ENCODE measurements at places on chromosomes 3 and 15.

- no peak for DNase-seq
Measured at GRCh38 chr3:42732196-42732828, 29.7 kb upstream of the HHATL start.

- no peak for DNase-seq
Measured at GRCh38 chr3:81998139-81998755, 236.8 kb upstream of the GBE1 start.

DNA sequence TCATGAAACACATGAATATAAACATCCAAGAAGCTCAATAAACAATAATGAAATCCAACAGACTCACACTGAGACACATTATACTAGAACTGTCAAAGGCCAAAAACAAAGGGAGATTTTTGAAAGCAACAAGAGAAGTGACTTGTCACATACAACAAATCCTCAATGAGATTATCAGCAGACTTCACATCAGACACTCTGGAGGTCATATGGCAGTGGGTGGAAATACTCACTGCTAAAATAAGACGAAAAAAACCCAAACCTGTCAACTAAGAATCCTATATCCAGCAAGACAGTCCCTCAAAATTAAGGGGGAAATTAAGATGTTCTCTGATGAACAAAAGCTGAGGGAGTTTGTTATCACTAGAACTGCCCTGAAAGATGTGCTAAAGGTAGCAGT, 125.4 kb upstream of the MELTF start:
- DNase-seq = no peak

DNA sequence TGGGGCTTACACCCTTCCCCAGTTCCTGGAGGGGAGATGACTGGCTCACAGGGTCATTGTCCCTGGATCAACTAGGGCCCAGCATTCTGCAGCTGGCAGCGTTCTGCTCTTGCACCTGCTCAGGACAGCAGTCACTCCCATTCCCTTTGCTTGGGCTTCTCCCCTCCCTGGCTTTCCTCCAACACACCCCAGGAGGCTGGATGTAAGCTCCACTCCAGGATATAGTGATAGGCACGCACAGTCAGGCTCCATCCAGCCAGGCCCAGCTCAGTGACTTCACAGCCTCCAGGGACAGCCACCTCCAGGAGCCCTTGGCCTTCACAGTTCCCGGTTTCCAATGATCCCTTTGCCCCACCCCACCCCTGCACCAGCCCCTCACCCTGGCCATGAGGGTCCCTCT, 1.9 kb downstream of the SPTBN5 start:
- no peak for DNase-seq

DNA sequence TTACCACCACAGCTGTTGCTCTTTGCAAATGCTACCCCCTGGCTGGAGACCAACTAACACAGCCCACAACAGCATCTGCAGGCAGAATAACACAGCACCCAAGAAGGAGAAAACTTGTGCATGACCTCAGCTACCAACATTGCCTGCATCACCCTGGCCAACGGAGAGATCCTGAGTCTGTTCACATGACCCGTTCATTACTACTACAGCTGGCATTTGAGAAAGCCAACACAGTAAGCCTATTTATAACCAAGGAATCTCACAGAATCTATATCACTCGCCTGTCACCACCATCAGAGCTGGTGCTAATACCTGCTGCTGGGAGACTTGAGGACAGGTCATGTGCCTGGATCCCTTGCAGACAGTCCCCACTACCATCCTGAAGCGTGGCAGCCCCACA, 215.2 kb downstream of the POLQ start:
- no peak for DNase-seq

GRCh38 chr3:57826952-57827723, 71.0 kb downstream of the SLMAP start:
- no peak for DNase-seq

DNA sequence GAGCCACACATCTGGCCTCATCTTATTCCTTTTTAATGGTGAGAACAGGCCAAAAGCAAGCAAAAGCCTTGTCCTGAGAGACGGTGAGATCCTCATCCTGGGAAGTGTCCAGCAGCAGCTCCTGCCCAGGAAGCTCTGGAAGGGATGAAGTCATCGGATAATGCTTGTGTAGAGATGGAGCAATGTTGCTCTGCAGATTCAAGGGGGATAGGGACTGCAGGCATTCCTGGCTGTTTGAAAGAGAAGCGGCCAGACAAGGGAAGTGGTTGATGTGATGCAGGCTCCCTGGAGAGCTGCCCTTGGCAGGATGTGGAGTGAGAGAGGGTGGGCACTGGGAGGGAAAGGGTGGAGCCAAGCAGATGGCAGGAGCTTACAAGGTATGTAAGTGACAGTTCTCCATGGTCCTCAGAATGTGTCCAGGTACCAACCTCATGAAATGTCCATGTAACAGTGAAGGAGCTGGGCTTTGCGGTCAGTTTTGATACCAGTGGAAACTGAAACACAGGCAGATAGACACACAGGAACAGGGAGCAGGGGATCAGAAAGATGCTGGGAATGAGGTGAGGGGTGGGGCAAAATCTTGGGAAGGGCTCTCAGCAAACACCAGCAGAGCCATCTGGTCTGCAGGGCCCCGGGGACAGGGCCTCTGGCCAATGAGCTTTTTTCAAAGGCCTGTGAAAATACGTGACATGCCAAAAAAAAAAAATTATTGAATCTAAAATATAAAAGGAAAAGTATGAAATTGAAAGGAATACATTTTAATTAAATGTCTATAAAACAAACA, 32.2 kb upstream of the LACTB start:
- DNase-seq = no peak

GRCh38 chr15:96297783-96298182, 32.7 kb upstream of the NR2F2 start:
- no peak for DNase-seq

- DNase-seq = no peak
Measured at GRCh38 chr3:16609927-16610580, 4.8 kb upstream of the DAZL start.

DNA sequence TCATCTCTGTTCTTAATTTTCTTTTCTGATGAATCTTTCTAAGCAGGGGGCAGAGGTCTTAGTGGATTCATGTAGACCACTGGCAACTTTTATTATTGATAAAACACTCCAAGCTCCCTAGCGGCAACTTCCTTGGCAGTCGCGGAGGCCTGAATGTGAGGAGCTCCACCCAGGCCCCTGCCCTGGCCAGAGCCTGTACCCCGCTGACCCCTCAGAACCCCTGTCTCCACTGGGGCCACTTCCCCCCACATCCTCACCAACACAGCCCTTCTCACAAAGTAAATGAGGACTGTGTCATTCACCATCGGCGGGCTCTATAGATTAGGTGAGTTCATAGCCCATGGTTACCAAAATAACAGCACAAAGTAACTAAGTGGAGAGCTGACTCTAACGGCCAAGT, 111.6 kb downstream of the TPRA1 start:
- no peak for DNase-seq

GRCh38 chr3:128875556-128876120, 3.8 kb upstream of the ACAD9 start:
- DNase-seq = peak; percentile 91

DNA sequence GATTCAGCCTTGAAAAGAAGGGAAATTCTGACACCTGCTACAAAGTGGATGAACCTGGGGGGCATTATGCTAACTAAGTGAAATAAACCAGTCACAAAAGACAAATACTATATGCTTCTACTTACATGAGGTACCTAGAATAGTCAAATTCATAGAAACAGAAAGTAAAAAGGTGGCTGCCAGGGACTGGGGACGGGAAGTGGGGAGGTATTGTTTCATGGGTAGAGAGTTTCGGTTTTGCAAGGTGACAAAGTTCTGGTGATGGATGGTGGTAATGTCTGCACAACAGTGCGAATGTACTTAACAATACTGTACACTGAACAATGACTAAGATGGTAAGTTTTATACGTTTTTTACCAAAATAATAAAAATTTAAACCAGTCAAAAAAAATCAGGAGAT, 4.8 kb downstream of the IDH2 start:
- DNase-seq = no peak

- no peak for DNase-seq
Measured at GRCh38 chr3:13541691-13542090, 7.2 kb upstream of the FBLN2 start.

DNA sequence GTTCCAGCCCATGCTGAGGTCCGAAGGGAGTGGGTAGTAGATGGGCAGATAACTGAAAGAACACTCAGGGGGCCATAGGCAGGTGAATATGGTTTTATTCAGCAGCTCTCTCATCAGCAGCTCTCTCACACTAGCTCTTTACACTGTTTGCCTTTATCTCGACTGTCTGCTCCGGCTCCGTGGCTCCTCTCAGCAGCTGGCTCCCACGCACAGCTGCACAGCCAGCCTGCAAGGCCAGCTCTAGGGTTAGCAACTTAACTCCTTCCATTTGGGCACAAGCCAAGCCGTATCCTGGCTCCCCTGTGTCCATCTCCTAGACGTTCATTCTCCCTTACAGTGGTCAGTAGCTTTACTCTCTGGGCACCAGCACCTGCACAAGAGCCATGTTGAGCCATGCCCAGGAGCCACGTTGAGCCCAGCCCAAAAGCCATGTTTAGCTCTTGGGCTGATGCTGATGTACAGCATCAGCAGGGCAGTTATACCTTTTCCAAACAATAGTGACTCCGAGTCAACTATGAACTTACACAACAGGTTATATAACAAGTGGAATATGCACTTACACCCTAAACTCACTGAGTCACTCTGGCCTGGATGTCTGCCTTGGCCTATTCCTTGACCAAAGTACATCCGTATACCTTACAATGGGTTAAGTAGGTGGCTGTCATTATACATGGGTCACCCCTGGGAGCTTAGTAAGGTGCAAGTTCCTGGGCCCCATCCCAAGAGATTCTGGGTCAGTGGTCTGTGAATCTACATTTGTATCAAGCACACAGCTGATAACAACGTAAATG, 34.6 kb upstream of the TOPAZ1 start:
- DNase-seq = no peak

- no peak for DNase-seq
Measured at GRCh38 chr15:25182736-25183445, 228.1 kb downstream of the SNRPN start.

GRCh38 chr3:14358426-14359211, 43.8 kb upstream of the SLC6A6 start:
- no peak for DNase-seq

DNA sequence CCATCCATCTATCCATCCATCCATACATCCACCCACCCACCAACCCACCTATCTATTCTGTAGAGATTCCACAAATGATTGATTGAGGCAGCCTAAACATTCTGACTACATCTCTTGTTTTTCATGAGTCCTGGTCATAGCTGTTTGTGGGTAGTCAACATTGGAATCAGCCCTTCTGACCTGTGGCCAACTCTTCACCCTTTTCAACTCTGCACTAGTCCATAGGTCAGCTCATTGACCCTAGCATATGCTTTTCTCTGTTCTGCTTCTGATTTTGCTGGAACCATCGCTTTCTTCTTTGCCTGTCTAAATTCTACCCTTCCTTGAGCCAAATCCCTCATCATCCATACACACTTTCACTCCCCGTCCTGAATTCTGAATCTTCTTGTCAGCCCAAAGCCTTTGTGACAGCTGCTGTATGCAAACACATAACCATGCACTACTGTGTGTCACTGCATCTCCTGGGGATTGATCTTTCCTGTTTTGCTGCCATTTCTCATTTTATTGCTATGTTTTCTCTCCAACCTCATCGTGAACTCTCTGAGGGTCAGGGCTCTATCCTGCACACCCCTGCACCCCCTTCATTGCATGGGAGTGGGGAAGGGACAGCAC, 16.8 kb upstream of the KCTD6 start:
- no peak for DNase-seq
